ENCODE measurements at places on chromosomes 1 and 21.

DNA sequence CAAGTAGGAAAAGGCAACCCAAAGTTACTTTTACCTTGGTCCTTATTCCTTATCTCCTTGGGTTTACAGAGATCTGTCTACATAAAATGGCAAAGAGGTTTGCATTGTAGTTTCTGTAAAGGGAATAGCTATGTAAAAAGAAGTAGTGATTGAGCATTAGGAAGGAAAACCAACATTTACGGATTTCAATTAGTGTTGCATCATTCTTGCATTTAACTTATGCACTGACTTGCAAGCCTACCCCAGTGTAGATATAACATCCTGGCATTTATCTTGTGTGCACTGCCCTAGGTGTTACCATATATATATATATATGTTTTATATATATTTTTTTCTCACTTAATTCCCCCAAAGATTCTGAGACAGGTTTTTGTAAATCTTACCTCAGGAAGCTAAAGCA, 3.7 kb upstream of the LEPR start:
- DNase-seq, result no peak

- DNase-seq, result no peak
Measured at GRCh38 chr21:45867041-45867666, 114.4 kb upstream of the COL6A1 start.

GRCh38 chr1:19057784-19058475, 101.5 kb upstream of the IFFO2 start:
- DNase-seq, result no peak

GRCh38 chr1:30819244-30819571, 61.6 kb upstream of the LAPTM5 start:
- no peak for DNase-seq

DNA sequence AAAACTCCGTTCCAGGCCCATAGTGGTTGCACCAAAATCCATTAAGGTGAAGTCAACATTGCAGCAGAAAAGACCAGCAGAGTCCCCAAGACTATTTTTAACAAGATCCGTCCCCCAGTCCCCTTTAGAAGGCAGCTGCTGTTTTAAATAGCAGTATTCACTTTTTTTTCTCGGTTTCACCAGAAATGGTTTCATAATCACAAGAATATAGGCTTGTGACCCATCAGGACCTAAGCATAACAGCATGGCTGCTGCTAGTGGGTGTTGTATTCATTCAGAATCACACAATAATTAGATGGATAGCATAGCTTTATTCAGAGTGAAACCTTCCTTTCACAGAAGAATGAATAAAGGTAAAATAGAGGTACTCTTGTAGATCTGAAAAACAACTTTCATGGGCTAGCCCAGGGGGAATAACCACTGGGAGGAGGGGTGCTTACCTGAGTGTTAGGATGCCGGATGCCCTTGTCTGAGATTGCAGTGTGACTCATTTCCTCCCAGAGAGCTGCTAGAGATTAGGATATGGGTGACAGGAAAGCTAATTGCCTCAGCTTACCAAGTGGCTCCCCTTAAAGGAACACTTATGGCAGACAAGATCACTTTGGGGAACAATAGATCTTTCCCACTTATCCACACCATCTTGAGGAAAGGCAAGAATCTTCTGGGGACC, 35.0 kb downstream of the ACKR1 start:
- no peak for DNase-seq

DNA sequence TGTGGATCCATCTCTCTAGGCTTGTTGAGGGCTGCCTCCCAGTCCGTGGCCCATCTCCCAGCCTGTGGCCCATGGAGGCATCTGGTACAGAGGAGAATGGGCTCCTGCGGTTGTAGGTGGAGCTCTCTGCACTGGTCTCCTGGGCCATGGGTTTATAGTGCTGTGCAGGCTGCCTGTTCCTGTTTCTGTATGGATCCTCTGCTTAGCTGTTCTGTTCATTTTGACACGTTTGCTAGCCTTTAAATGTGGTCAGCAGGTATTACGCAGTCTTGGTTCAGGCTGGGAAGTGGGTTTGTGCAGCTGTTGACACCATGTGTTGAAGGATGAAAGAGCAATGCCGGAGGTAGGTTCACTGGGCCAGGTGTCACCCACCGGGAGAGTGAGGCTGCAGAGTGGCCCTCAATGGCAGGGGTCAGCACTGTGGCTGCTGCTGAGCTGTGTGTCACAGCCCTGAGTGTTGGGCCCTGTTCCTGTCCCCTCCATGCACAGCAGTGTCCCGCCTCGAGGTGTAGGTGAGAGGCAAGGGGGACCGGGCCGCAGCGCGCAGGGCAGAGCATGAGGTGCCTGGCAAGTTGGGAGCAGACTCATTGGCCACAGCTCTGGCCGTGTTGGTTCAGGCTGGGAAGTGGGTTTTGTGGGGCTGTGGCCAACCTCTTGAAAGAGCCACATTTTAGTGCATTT, 39.0 kb downstream of the SNAP47 start:
- no peak for DNase-seq

DNA sequence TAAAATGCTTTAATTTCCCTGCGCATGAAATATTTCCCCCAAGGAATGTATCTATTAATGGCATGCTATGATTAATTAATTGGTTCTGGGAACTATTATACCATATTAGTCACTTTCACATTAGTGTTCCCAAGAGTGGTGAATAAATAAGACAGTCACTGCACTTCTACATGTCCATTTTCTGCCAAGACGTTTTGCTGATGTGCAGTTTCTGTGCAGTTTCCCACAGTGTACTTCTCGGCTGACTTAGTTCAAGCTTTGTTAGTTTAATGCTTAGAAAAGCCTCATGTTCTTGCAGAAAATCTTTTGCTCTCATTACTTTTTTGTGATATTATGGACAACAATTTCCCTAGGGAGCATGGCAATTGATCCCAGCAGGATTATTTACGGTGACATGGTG, 1014.5 kb downstream of the BRINP3 start:
- no peak for DNase-seq

- DNase-seq, result no peak
Measured at GRCh38 chr1:71270394-71270915, 189.6 kb upstream of the ZRANB2 start.

- no peak for DNase-seq
Measured at GRCh38 chr1:5265438-5266075, 611.1 kb downstream of the AJAP1 start.

DNA sequence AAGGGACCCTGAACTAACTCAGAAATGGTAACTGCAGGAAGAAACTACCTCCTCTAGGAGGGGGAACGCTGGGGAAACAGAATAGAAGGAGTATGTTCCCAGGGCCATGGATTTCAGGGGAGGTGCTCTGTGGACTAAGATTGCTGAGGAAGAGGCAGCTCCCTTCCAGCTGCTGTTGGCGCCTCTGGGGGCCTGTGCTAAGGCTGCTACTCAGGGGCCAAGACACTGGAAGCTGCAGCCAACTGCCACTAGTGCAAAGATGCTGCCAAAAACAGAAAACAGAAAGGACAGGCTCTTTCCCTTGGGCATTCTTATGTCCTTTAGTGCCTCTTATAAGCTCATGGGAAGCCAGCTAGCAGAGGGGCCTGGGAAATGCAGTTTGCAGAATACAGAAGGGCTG, 58.0 kb upstream of the SGIP1 start:
- DNase-seq, result no peak

GRCh38 chr1:215226757-215227156, 144.2 kb downstream of the KCNK2 start:
- DNase-seq, result no peak

GRCh38 chr1:155396874-155397476, 76.3 kb downstream of the RUSC1 start:
- DNase-seq, result no peak

DNA sequence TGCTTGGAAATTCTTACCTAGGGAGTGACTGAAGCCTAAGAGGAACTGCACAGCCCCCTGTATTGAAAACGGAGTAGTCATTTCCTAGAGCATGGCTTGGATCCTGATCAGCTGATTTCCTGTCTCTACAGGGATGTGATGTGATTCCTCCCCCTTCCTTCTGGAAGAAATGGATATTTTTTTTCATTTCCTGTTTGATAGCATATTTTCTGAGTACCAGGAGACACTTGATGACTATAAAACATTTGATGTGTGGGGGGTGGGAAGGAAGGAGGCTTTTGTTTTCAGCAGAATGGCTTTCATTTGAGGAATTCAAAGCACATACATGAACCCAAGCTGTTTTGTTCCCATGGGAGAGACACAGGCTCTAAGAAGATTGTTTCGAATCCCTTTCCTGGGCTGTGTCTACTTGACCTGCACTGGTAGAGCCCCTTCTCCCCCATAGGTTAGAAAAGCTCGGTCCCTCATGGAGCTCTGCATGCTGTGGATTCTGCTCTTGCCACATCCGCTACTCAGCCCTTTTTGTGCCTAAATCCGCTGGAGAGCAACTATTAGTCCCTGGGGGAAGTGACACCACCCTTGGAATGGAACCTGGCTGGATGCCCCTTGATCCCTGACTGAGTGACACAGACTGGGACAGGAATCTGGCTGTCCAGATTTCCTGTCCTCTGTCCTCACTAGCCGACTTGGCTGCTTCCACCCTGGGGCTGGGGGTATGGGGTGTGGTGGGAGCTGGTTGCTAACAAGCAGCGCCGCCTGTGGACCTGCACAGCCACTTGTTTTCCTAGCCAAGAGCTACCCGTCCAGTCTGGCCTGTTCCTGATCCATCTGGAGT, 71.8 kb upstream of the MACF1 start:
- peak; percentile 94 for DNase-seq

DNA sequence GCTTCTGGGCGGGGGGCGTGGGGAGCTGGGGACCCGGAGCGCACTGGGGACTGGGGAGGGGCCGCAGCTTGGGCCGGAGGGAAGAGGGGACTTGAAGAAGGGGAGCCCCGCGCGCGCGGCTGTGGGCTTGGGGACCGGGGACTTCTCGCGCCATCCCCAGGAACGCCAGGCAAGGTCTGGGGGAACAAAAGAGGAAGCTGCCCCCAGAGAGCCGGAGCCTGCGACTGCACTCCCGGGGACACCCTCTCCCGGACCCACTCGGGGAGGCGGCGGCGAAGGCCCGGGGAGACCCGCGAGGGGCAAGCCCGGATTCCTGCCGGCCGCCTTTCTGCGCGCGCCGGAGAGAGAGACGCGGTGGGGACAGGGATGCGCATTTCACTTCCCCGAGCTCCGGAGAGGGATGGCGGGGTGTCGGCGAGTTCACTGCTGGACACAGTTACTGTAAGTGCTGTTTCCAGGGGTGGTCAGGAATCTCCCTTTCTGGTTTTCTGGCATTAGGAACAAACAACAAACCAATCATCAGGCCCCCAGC, 732 bp downstream of the ABCG1 start:
- DNase-seq, result no peak

- no peak for DNase-seq
Measured at GRCh38 chr1:34776911-34777310, 4.1 kb upstream of the GJB3 start.

DNA sequence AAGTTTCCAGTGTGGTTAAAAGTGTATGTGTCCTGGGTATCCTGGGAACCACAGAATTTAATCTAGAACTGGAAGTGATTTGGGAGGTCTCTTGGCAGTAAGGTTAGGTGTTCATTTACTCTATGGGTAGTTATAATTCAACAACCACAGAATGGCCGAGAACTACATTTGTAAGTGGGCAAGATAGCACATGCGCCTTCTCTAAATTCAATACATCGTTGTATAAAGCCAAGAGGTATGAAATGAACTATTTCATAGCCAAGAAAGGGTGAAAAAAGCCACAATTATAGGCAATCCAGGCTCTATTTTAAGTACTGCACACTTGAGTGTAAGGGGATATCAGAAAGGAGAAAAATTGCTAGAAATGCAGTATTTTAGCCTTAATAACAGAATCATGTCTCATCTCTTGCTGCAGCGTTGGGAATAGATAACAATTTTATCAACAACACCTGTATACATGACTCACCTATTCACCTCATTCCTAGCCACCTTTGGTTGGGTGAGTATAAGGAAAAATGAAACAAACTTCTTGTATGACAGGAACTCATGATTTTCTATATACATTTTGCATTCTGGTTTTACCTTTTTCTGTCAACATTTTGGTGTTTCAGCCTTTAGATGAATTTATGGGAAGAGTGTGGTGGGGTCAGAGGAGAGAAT, 4.5 kb downstream of the SDCCAG8 start:
- no peak for DNase-seq

- DNase-seq, result no peak
Measured at GRCh38 chr1:8879464-8879921, 1.0 kb upstream of the ENO1 start.

DNA sequence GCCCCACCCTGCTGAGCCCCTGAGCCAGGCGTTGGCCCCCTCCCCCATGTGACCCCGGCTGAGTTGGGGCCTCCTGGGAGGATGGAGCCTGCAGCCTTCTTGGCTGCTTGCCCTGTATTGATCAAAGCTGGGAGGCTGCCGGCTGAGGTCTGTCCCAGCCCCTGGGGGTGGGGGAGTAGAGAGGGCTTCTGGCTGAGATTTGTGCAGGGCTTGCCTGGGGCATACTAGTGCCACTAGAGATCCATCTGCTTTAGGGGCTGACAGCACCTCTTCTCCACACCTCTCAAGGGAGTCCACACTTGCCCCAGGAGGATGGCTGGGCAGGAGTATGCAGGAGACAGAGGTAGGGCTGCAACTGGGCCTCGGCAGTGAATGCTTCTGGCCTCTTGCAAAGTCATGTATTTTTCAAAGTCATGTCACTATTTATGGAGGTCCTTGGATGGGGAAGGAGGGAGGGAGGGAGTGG, 53.6 kb upstream of the SSBP3 start:
- no peak for DNase-seq

- DNase-seq, result no peak
Measured at GRCh38 chr1:21725748-21726392, 56.7 kb upstream of the RAP1GAP start.

DNA sequence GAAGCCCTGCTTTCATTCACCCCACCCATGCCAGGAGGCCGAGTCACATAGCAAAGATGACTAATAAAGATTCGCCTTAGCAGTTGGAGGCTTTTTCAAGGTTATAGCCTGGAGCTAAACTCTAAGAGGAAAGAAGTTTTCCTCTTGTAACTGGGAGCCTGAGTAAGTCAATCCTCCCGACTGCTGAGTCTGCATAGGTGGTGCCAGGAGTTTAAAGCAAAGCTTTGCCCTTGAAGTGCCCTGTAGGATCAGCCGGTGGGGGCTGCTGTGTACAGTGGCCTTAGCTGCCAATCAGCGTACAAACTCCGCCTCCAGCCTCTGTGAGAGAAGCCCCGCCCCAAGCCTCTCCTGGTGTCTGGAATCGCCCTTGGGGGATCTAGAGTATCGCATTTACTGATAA, 147.5 kb upstream of the SPATA6 start:
- peak; percentile 17 for DNase-seq

Measured in iPS DF 19.7 (cell line).